ENCODE measurements at places on chromosomes 11 and 22.

- H3K36me3 ChIP-seq, result peaks cover 14% of the 10 kb centered on the region
- no peak for DNase-seq
- no peak overlapping the region for H3K4me3 ChIP-seq
- no peak overlapping the region for H3K27ac ChIP-seq
- no peaks in the 10 kb centered on the region for H3K27me3 ChIP-seq
Measured at GRCh38 chr22:31625257-31625640, 36.8 kb downstream of the PISD start.

DNA sequence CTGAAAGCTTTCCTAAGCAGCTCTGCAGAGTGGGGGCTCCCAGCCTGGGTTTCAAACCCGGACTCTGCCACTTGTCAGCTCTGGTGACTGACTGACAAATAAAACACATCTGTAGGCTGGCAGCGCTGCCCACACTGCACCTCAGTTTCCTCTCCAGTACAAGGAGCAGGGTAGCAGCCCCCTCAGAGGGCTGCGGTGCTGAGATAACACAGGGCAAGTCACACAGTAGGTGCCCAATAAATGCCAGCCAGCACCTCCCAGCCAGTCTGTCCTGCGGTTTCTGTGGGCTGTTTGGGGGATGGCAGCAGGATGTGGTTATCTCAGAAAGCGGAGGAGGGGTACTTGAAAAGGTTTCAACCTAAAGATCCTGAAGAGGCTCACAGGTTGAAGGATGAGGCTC lies 1.5 kb downstream of the SYT12 start:
- peaks cover 67% of the 10 kb centered on the region for H3K27me3 ChIP-seq
- no peaks in the 10 kb centered on the region for H3K36me3 ChIP-seq
- H3K4me3 ChIP-seq, result peak overlapping the region; percentile 62
- peak; percentile 60 for DNase-seq
- H3K4me1 ChIP-seq, result peaks cover 11% of the 10 kb centered on the region

GRCh38 chr11:117461396-117462182 lies 133.9 kb downstream of the CEP164 start:
- H3K27ac ChIP-seq, result no peak overlapping the region
- H3K27me3 ChIP-seq, result no peaks in the 10 kb centered on the region
- no peaks in the 10 kb centered on the region for H3K36me3 ChIP-seq
- DNase-seq, result no peak

- H3K27me3 ChIP-seq, result peaks cover 39% of the 10 kb centered on the region
- no peak overlapping the region for H3K27ac ChIP-seq
- no peak for DNase-seq
- H3K36me3 ChIP-seq, result no peaks in the 10 kb centered on the region
- H3K4me3 ChIP-seq, result no peak overlapping the region
Measured at GRCh38 chr11:12019337-12019736, 10.9 kb upstream of the DKK3 start.

GRCh38 chr22:20834206-20834605 lies 24.4 kb downstream of the PI4KA start:
- H3K36me3 ChIP-seq, result peaks cover 35% of the 10 kb centered on the region
- no peak overlapping the region for H3K4me3 ChIP-seq
- H3K27me3 ChIP-seq, result no peaks in the 10 kb centered on the region
- H3K27ac ChIP-seq, result no peak overlapping the region
- peaks cover 7% of the 10 kb centered on the region for H3K4me1 ChIP-seq

DNA sequence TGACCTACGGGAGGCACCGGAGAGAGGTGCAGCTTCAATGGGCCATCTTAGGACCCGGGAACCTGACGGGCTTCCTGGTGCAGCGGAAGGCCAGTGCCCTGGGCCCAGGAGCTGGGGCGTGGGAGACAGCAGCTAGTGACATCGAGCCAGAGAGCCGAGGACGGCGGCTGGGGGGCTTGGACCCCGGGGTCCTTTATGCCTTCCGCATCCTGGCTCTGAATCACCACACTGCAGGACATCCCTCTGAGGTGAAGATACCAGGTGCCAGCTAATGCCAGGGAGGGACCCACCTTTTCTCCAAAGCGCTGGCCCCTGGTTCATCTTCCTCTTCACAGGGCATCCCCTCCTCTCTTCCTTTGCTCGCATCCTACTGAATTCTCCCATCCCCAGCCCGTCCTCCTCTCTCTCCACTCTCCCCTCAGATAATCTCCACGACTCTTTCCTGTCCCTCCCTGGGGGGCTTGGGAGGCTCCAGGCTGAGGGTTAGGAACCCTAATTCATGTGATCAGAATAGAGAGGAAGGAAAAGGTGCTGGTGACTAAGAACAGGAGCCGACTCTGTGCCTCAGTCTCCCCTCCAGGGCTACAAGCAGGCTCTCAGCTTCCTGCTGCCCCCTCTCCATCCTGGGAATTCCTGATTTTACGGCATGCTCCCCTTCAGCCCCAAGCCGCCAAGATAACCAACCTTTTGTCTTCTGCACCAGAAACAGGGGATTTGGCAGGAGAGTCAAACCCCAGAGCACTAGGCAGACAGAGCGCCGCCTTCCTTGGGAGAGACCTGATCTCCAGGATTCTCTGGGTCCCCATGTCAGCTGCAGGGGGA lies 8.5 kb downstream of the VSIG10L2 start:
- no peaks in the 10 kb centered on the region for H3K27me3 ChIP-seq
- DNase-seq, result no peak
- no peak overlapping the region for H3K27ac ChIP-seq

DNA sequence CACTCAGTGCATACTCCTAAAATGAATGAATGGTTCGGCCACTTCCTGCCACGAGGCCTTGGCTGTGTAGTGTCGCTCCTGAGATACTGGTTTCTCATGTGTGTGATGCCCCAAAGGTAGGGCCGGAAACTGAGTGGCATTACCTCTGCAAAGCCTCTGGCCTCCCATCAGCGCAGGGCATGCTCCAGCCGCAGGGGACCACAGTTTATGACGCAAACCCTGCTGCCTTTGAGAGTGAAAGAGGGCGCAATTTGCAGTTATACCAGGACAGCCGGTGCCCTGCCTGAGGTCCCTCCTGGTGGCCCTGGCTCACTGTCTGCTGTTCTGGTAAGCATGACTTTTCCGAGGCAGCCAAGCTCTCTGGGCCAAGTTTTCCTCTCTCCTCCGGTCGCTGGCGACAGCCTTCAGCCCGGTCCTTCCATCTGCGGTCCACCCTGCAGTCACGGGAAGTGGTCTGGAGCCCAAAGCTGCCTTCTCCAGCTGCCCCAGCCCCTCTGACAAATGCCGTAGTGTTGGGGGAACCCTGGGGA lies 2.4 kb upstream of the FGF3 start:
- no peak overlapping the region for H3K27ac ChIP-seq
- DNase-seq, result no peak
- peaks cover 20% of the 10 kb centered on the region for H3K27me3 ChIP-seq
- H3K4me3 ChIP-seq, result no peak overlapping the region

DNA sequence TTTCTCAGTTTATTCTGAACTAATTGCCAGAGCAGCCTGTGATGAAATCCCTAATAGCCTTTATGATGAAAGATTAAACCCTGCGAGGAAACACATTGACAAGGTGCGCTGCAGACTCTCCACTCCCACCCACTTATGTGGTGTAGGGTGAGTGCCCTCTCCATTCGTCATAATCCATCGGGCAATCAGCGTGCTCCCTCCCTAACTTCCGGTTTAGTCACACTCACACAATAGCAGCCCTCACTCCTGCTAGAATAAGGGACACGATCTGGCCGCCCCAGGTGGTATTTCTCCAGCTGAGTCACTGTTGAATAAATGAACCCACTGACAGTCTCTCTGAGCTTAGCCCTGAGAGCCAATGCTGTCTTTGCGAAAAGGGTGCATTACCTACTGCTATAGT lies 188.3 kb downstream of the OPCML start:
- H3K27me3 ChIP-seq, result no peaks in the 10 kb centered on the region
- H3K4me1 ChIP-seq, result no peaks in the 10 kb centered on the region
- H3K36me3 ChIP-seq, result no peaks in the 10 kb centered on the region
- H3K4me3 ChIP-seq, result no peak overlapping the region
- no peak overlapping the region for H3K27ac ChIP-seq
- DNase-seq, result no peak

DNA sequence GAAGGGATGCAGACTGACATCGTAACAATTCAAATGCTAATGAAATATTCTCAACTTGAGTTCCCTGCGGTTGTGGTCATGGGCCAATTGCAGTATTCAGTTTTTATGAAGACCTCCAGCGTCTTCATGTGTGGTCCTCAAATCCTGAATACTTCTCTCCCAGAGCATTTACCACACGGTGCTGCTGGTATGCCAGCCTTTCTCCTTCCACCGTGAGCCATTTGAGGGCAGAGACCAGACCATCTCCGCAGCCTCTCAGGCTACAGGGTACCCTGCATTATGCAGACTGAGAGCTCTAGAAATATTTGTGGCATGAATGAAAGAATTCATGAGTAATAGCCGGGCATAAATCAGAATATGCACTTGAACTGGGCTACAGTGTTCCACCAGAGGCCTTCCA lies 289.7 kb downstream of the ST3GAL4 start:
- H3K36me3 ChIP-seq, result no peaks in the 10 kb centered on the region
- H3K27ac ChIP-seq, result no peak overlapping the region
- no peak overlapping the region for H3K4me3 ChIP-seq

Data from T-helper 2 cell treated with Interferon-gamma antibody and Interleukin-4, amounts not matched to agents 5 μg/mL and 100 μg/mL, for 36 hours (primary cell).